ENCODE measurements at places on chromosomes 11 and 22.
A peak's percentile ranks its signal among the peaks of the same experiment; 100 is the strongest.

DNA sequence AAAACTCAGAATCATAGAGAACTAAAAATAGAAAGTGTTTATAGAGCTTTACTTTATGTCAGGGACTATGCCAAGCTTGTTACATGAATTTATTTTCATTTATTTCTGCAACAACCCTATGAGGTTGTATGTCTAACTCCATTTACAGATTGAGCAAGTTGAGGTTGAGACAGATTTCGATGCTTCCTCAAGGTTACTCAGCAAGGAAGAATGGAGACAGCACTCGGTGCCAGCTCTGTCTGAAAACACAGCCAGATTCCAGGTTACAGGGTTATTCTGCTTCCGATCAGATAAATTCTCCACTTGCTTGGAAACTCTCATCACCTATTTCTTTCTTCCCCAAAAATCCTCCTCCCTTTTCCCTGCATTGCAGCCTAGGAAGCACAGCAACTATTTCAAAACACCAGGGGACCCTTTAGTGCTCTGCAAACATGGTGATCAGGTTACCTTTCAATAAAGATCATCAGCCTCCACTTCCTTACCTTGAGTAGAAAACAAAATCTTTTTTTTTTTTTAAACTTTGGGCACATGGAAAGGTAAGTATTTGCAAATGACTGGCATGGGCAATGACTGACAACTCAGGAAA lies 7.0 kb downstream of the MMP3 start:
- no peaks in the 10 kb centered on the region for H3K4me1 ChIP-seq
- no peak overlapping the region for H3K4me3 ChIP-seq
- H3K27me3 ChIP-seq = peaks cover 7% of the 10 kb centered on the region
- no peak for DNase-seq
- no peak overlapping the region for H3K27ac ChIP-seq

DNA sequence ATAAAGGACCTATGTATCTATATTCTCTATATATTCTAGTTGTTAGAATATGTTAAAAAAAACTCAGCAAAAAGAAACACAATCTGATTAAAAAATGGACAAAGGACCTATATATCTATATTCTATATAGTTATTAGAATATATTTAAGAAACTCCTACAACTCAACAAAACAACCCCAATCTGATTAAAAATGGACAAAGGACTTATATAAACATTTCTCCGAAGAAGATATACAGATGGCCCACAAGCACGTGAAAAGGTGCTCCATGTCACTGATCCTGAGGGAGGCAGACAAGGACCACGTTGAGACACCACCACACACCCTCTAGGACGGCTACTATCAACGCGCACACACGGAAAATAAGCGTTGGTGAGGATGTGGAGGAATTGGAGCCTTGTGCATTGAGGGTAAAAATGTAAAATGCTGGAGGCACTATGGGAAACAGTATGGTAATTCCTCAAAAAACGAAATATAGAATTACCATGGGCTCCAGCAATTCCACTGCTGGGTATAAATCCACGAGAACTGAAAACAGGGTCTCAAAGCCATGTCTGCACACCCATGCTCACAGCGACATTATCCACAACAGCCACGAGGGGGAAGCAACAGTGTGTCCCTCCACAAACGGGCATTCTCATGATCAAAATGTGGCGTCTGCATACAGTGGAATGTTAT lies 22.7 kb downstream of the YPEL1 start:
- H3K4me3 ChIP-seq = no peak overlapping the region
- peak; percentile 49 for DNase-seq
- peaks cover 14% of the 10 kb centered on the region for H3K36me3 ChIP-seq
- H3K4me1 ChIP-seq = no peaks in the 10 kb centered on the region
- H3K27ac ChIP-seq = no peak overlapping the region
- no peaks in the 10 kb centered on the region for H3K27me3 ChIP-seq

DNA sequence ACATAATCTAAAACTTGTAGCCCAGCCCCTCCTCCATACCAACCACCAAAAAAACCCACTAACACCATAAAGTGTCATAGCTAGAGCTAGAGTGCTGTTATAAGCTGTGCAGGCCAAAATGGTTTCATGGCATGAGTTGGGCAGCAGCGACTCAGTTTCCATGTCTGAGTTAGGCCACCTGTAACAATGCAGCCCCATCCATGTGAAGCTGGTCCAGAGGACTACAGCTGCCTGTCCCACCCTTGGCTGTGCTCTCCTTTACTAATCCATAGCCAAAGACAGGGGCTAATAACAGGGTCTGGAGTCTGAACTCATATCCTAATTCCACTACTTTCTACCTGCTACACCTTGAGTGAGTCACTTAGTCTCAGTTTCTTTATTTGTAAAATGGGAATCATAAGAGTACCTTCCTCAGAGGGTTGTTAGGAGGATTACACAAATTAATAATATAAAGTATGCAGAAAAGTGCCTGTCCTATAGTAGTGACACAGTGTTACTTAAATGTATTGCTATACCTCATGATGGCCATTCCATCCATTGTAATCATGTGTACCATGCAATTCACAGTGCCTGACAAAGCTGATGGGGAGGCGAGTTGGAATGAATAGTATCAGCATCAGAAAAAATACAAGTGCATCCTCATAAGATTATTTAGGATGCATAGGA lies 20.6 kb downstream of the KCNQ1OT1 start:
- H3K4me1 ChIP-seq = no peaks in the 10 kb centered on the region
- H3K27me3 ChIP-seq = no peaks in the 10 kb centered on the region
- no peak for DNase-seq

- H3K27ac ChIP-seq = no peak overlapping the region
- DNase-seq = no peak
- H3K27me3 ChIP-seq = no peaks in the 10 kb centered on the region
These were observed 21.1 kb downstream of the EIF3L start for GRCh38 chr22:37870273-37870672.

DNA sequence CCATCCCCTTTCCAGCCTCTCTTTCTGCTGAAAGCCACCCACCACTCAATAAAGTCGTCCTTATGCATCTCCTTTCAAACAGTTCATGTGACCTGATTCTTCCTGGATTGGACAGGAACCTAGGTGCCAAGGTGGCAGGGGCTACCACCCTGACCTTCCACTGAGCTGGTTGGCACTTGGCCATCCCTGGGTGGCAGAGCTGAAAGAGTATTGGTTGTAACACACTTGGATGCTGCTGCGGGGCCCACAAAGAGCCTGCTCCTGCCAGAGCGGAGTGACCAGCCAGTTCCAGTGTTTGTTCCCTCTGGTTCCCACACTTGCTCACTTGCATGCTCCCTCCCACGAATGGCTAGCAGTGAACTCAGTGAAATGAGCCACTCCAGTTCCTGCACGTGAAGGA lies 57.2 kb upstream of the OR4C15 start:
- peak overlapping the region; percentile 6 for H3K4me3 ChIP-seq
- no peak for DNase-seq
- H3K27ac ChIP-seq = no peak overlapping the region
- H3K27me3 ChIP-seq = no peaks in the 10 kb centered on the region

DNA sequence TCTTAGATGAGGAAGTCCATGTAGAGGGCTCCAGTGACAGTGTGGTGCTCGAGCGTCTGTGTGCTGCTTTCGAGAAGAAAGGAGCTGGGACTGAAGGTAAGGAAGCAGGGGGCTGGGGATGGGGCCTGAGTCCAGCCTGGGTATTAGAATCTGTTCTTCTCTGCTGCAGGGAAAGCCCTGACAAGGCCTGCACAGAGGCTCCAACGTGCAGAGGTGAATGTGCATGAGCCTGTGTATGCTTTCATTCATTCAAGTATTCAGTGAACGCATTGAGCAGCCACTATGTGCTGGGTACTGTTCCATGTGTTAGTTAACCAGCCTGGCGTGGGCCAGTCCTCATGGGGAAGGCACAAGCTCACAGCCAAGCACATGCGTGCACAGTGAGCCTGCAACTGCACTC lies 93.4 kb downstream of the MYO18B start:
- peaks cover 11% of the 10 kb centered on the region for H3K27me3 ChIP-seq
- H3K36me3 ChIP-seq = no peaks in the 10 kb centered on the region
- H3K4me1 ChIP-seq = no peaks in the 10 kb centered on the region

DNA sequence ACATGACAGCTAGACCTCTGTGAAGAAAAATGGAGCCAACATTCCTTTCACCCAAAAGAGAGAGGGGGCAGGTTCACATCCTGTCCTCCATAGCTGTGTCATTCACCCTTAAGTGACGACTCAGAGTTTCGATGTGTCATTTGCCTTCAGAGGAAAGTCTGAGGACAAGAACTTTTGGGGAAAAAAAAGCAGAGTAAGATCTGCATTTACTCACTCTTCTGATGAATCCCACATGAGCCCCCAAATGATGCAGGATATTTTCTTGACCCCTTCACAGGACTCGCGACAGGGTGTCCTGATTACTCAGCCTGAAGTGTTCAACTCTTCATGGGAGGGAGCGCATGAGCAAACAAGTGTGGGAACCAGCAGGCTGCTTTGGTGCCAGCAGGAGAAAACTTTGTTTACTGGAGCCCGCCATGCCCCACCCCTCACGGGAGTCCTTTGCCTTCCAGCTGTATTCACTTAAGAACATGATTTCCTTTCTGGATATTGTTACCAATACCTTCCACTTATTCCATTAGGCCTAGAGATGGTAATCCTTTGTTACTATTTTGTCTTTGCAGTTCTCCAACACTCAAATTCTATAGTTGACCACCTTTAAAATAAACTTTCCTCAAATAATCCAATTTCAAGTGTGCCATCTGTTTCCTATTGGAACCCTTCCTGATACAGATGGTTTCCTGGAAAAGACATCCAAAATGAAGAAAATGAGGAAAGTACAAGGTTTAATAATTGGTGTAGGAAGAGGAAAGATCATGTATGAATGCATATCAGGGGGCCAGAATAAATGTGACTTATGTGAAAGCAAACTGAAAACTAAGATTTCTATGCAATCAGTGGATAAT lies 729.8 kb downstream of the FAM181B start:
- H3K36me3 ChIP-seq = no peaks in the 10 kb centered on the region
- no peak overlapping the region for H3K4me3 ChIP-seq
- no peak for DNase-seq

DNA sequence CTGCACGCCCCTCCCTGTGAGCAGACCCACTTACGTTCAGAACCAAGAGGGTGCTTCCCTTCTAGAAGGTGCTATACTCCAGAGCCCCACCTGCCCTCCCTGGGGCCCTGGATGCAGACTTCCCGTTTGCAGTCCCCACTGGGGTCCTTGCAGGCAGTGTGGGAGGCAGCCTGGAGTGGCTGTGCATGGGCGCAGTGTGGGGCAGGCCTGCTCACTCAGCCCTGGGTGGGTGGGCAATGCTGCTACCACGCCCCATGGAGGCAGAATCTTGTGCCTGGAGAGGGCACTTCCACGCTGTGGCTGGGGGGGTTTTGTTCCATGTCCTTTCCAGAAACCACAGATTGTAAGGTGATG lies 116.2 kb downstream of the KCNQ1OT1 start:
- no peak for DNase-seq
- no peak overlapping the region for H3K27ac ChIP-seq
- no peaks in the 10 kb centered on the region for H3K27me3 ChIP-seq

- peaks cover 8% of the 10 kb centered on the region for H3K36me3 ChIP-seq
- H3K27me3 ChIP-seq = no peaks in the 10 kb centered on the region
- H3K4me3 ChIP-seq = no peak overlapping the region
- no peak overlapping the region for H3K27ac ChIP-seq
These were observed 2.2 kb downstream of the PLEKHB1 start for GRCh38 chr11:73648571-73649046.

DNA sequence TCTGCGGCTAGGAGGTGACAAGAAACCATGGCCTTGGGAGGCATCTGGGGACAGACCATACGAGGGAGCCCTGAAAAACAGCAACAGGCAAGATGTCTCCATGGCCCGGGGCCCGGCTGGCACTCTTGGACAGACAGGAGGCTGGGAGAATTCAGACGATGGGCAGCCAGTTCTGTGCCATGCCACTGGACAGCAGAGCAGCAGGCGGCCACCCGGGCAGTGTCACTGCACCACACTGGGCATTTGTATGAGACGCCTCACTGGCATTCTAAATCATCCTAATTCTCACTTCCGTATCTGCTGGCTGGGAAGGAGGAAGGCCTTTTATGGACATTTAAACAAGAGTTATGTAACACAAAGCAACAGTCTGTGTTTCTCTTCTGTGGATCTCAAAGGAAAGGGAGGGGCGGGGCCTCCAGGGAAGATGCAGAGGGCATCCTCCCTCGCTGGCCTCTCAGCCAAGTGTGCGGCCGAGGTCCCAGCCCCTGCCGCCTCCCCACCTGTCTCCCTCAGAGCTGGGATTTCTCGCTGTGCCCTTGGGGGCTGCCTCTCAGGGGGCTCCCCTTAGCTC lies 350.3 kb downstream of the SHANK2 start:
- H3K27ac ChIP-seq = no peak overlapping the region
- H3K4me1 ChIP-seq = no peaks in the 10 kb centered on the region
- no peak overlapping the region for H3K4me3 ChIP-seq
- no peaks in the 10 kb centered on the region for H3K27me3 ChIP-seq

Measured in T-cell (primary cell).